H9 (cell line): ENCODE measurements at places on chromosomes 6 and 20. TPM values are rescaled to one million over a fixed set of nuclear protein-coding genes. Genes with fewer than 3 reads are reported as not detected.

- no peaks in the 10 kb centered on the region for H3K27me3 ChIP-seq
- no peak overlapping the region for H3K4me3 ChIP-seq
- H3K4me1 ChIP-seq: no peaks in the 10 kb centered on the region; the same call in 1 of the 2 replicates
- peak overlapping the region; percentile 99 for H3K27ac ChIP-seq
Observed at GRCh38 chr6:26217714-26218075, 130.5 kb downstream of the HFE start.

GRCh38 chr20:17460119-17460518 is 71.1 kb downstream of the BFSP1 start:
- no peak overlapping the region for H3K4me3 ChIP-seq
- H3K36me3 ChIP-seq: no peaks in the 10 kb centered on the region
- no peak overlapping the region for H3K27ac ChIP-seq
- DNase-seq: no peak
- H3K4me1 ChIP-seq: no peaks in the 10 kb centered on the region
- no peaks in the 10 kb centered on the region for H3K27me3 ChIP-seq

PRR18 gene
- 0.11 TPM in 1 of 2 replicates, not detected in the other for total RNA-seq

MEP1A gene
- not detected in 2 replicates for total RNA-seq

TREM2 gene
- 0.31 TPM in 1 of 2 replicates, not detected in the other for total RNA-seq

GRCh38 chr6:117687021-117687648 is 11.9 kb downstream of the NUS1 start:
- no peak overlapping the region for H3K4me3 ChIP-seq
- no peak for DNase-seq
- H3K27ac ChIP-seq: no peak overlapping the region
- no peaks in the 10 kb centered on the region for H3K27me3 ChIP-seq
- H3K4me1 ChIP-seq: no peaks in the 10 kb centered on the region
